ENCODE measurements at places on chromosomes 13 and 19.
A peak's percentile ranks its signal among the peaks of the same experiment; 100 is the strongest.

GRCh38 chr13:51771418-51772104 is 32.4 kb downstream of the DHRS12 start:
- DNase-seq = no peak

- no peak for DNase-seq
Measured at GRCh38 chr13:51632591-51633362, 48.5 kb downstream of the WDFY2 start.

DNA sequence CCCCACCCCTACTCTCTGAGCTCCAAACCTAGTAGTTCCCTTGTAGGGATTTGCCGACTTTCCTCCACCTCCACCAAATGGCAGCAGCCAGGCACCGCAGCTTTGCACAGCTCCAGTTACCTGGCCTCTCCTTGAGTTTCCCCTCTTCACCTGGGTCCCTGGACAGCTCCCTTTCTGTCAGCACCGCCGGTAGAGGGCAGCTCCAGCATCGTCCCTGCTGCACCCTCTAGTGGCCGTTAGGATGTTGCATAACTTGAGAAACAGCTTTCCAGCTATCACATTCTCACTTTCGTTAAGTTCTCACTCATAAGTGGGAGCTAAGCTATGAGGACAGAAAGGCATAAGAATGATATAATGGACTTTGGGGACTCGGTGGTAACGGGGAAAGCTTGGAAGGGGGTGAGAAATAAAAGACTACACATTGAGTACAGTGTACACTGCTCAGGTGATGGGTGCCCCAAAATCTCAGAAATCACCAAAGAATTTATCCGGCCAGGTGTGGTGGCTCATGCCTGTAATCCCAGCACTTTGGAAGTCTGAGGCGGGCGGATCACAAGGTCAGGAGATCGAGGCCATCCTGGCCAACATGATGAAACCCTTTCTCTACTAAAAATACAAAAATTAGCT is 60.4 kb upstream of the OLFM4 start:
- DNase-seq = peak; percentile 87

- DNase-seq = no peak
Measured at GRCh38 chr19:810883-811489, 10.8 kb downstream of the PLPPR3 start.

DNA sequence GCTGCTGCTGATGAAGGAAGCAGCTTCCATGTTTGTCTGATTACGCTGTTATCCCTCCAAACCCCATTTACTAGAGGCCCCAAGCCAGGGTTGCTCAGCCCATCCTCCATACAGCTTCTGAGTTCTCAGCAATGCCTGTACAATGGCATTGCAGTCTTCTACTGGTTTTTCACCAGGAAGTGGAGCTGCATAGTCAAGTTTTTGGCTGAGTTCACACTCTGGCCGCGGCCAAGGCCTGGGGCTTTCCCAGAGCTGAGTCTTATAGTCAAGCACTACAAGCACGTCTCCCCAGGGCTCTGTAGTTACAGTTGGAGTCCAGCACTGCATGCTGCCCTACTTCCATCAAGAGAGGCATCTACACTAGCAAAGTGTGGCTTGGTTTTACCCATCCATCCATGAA is 182.5 kb downstream of the POU4F1 start:
- no peak for DNase-seq

Measured in COR-L47 (cell line).